Psoas muscle (tissue), 8 donors: ENCODE measurements at places on chromosomes 1 and 21.

DNA sequence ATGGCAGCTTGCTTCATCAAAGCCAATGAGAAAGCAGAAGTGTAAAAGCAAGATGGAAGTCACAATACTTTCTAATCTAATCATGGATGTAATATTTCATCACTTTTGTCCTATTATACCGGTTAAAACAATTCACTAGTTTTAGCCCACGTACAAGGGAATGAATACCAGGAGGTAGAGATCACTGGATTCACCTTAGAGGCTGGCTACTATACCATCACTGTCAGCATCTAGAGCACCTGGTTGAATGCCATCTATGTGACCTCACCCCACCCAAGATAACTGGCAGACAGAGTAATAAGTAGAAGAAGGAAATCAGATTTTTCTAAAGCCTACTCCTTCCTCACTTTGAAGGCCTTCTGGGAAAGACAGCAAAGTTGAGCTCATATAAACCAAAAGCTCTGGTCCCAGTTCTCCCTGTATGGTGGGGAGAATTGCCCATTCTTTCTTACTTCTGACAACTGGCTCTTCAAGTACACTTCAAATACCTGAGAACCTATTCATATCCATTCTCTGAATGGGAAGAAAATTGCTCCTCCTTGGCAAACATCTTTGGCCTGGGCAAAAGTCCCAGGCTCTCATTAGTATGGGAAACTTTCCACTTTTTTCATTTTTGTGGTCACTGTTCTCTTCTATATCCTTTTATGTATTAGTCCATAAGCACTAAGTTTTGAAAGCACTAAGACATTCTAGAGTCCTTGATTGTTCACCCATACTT lies 24.8 kb downstream of the HSD3B1 start:
- DNase-seq: no peak

GRCh38 chr1:118032883-118033282 lies 103.3 kb downstream of the WDR3 start:
- DNase-seq: no peak

GRCh38 chr1:160018900-160019299 lies 12.9 kb downstream of the PIGM start:
- no peak for DNase-seq

DNA sequence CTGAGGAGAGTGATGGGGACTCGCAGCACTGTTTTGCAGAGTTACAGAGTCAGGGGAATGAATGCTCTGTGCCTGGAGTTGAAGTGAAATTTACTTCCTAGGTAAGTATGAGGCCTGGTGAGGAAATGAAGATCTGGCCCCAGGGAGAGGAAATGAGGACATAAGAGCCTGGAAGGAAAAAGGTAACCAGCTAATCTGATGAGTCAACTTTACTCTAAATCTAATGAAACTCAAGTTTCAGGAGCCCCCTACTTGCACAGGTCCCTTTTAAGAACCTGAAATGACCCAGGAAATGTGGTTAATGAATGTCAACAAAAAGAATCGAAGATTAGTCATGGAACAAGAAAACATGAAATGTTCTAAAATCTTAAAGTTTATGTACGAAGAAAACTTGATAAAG lies 599.0 kb downstream of the AGBL4 start:
- DNase-seq: no peak

GRCh38 chr1:166785987-166786386 lies 53.3 kb upstream of the POGK start:
- no peak for DNase-seq

DNA sequence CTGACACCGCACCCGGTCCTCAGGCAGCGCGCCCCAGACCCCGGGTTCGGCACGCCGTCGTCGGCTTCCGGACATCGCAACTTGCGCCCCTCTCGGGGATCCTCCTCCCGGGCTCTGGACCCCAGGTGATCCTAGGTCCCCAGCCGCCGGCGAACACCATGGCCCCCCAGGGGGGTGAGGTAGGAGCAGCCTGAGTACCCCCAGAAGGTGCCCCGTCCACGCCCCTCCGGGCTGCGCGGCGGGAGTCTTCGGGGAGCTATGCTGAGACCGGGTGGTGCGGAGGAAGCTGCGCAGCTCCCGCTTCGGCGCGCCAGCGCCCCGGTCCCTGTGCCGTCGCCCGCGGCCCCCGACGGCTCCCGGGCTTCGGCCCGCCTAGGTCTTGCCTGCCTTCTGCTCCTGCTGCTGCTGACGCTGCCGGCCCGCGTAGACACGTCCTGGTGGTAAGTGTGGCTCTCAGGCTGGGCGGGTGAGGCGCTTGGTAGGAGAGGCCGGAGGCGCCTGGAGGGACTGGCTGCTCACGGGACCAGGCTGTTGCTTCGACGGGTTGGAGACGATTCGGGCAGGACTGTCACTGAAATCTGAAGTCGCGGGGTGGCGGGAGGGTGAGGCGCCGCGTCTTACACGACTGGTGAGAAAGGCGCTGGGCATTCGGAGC lies 367 bp downstream of the WNT2B start:
- no peak for DNase-seq

DNA sequence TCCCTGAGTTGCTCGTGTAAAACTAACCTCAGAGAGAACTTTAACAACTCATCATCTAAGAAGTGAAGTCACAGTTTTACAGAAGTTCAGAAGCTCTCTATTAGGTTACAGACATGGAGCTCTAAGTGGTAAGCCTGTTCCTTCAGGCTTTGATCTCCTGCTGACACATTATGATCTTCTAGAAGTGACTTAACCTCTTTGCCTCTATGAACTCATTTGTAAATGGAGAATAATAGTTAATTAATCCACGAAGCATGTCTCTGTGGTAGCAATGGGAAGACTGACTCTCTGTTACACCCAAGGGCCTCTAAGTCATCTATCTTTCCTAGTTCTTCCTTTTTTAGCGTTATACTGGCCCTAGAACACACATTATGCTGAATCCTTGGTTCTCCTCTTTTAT lies 157.9 kb upstream of the NRIP1 start:
- no peak for DNase-seq

- DNase-seq: no peak
Measured at GRCh38 chr1:236122176-236122575, 20.2 kb upstream of the GPR137B start.

- DNase-seq: no peak
Measured at GRCh38 chr1:155485945-155486344, 76.7 kb downstream of the ASH1L start.

GRCh38 chr1:27392096-27392777 lies at the start of gene GPR3:
TSS of gene GPR3 (plus strand) at chr1:27392622. CDS start at chr1:27393799, 1,177 bp downstream.
- peak; percentile 95 for DNase-seq

- DNase-seq: peak; percentile 26
Measured at GRCh38 chr1:161088587-161089110, 709 bp downstream of the NECTIN4 start.

- no peak for DNase-seq
Measured at GRCh38 chr1:33902486-33903209, 38.8 kb downstream of the HMGB4 start.
